Activated effector memory CD4-positive, alpha-beta T cell treated with Interleukin-2 at 50 U/mL for 16 hours (primary cell): ENCODE measurements at places on chromosomes 12 and 14.

- DNase-seq = no peak
Observed at GRCh38 chr12:15712823-15713660, 76.1 kb downstream of the EPS8 start.

GRCh38 chr12:112973818-112974231 is 4.5 kb upstream of the OAS2 start:
- DNase-seq = no peak

- peak; percentile 85 for DNase-seq
Observed at GRCh38 chr14:105065280-105066228, at the start of gene GPR132. TSS of gene GPR132 (minus strand) at chr14:105065430. CDS start at chr14:105055420, 10,010 bp downstream.

- no peak for DNase-seq
Observed at GRCh38 chr14:90305176-90305601, 26.6 kb downstream of the NRDE2 start.

GRCh38 chr12:119447618-119448017 is 113.1 kb downstream of the CCDC60 start:
- DNase-seq = no peak

- DNase-seq = no peak
Observed at GRCh38 chr14:59308673-59309072, 120.2 kb downstream of the DAAM1 start.

DNA sequence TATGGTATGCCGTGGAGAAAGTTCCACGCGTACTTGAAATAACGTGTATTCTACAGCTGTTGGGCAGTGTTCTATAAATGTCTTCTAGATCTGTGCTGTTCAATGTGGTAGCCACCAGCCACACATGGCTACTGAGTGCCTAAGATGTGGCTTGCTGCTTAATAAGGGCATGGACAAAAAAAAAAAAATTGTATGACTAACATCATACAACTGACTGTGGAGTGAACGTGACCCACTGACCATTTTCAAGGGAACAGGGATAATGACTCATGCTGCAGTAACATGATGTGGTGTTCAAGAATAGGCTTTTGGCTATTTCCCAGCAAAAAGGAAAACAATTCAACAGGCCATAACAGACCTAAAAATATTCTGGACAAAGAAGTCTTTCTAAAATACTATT is 13.0 kb downstream of the ATG14 start:
- no peak for DNase-seq

GRCh38 chr14:33377596-33378390 is 439.1 kb downstream of the NPAS3 start:
- no peak for DNase-seq

DNA sequence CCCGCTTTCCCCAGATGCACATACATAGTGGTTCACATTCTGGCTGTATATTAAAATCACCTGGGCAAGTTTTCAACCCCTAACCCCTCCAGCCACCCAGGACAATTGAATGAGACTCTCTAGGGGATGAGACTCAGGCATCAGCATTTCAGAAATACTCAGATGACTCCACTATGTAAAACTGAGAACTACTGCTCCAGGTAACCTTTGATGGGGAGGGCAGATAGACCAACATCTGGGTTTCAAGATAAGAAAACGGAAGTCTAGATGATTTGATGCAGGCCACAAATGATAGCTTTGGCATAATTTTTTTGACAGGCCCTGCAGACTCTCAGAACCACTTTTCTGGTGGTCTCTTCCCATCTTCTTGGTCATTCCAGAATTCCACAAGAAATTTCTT is 341.1 kb downstream of the EMP1 start:
- DNase-seq = no peak

GRCh38 chr12:1809591-1810190 is 10.7 kb upstream of the LRTM2 start:
- DNase-seq = no peak

- DNase-seq = no peak
Observed at GRCh38 chr14:24958271-24958670, 91.7 kb downstream of the STXBP6 start.
